ENCODE measurements at places on chromosomes 11 and 22.

DNA sequence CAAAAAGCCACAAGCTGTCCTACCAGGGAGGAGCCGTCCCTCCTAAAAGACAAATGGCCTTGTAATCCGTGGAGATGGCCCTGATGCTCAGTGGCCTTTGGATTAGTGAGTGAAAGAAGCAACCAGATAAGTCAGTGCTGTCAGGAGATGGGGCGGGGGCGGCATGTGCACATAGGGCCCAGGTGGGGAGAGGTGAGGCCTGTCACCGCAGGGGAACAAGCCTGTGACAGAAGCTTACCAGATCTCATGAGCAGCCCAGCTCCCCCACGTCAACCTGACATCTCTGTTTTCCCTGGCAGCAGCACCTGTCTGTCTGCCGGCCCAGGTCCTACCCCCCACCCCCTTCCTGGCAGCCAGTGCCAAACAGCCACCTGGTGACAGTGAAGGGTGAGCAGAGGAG, 162.6 kb downstream of the BUD13 start:
- no peak for DNase-seq

DNA sequence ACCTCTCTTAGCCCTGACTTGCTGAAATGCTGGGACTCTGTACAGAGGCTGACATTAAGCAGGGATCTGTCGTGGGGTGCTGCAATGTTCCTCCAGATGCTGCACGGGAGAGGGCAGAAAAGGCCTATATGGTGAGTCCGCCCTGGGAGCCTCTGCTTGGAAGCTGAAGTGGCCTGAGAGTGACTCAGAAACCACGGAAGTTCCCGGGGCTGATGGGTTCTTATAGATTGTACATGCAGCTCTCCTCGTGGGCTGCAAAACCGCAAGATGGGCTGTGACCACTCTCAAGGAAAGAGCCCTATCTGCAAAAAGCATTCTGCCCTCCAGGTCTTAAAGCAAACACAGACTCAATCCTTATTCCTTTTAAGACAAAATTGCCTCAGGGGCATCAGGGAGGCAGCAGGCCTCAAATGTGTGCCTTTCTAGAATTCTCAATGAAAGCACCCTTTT, 5.8 kb upstream of the SLC43A3 start:
- DNase-seq: peak; percentile 71

- no peak for DNase-seq
These were observed 30.7 kb downstream of the PDE2A start for GRCh38 chr11:72643547-72643946.

- no peak for DNase-seq
These were observed 89.5 kb downstream of the BMAL1 start for GRCh38 chr11:13367115-13367514.

GRCh38 chr11:44854086-44854485, 96.6 kb downstream of the TP53I11 start:
- DNase-seq: no peak

DNA sequence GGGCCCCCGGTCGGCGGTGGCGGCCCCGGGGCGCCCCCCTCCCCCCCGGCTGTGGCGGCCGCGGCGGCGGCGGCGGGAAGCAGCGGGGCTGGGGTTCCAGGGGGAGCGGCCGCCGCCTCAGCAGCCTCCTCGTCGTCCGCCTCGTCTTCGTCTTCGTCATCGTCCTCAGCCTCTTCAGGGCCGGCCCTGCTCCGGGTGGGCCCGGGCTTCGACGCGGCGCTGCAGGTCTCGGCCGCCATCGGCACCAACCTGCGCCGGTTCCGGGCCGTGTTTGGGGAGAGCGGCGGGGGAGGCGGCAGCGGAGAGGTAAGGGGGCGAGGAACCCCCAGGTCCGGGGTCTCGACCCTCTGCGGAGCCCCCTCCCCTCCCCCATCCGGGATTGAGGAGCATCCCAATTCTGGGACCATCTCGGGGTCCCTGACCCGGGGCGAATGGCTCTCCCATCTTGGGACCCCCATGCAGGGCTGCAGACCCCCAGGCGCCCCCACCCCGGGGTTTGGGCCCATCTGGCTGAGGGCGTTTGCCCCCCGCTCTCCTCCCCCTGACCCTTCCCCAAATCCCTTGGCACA, 431 bp downstream of the KMT2A start:
- no peak for DNase-seq

Measured in HS-5 (cell line).